GDM1 (cell line): ENCODE measurements at places on chromosomes 2 and 18.

- DNase-seq: no peak
Observed at GRCh38 chr18:74281011-74281979, 10.5 kb downstream of the CYB5A start.

GRCh38 chr2:188986839-188987238, 12.7 kb downstream of the COL3A1 start:
- DNase-seq: no peak

GRCh38 chr2:135792401-135793150, 44.4 kb downstream of the LCT start:
- no peak for DNase-seq

DNA sequence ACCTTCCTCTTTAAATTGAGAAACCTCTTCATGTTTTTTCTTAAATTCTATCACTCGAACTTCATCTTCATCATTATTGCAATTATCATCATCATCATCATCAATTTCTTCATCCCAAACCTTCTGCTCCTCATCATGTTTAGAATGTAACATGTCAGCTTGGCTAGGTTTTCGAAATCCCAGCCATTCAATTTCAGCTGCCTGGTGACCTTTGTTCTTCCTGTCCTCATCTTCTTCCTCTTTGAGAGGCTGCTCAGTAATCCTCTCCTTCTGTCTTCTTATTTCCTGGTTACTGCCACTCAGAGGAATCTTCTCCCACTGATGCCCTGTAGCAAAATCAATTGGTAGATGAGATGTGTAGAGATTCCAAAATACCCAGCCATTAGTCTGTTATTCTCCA, 4.2 kb downstream of the ERMN start:
- no peak for DNase-seq

DNA sequence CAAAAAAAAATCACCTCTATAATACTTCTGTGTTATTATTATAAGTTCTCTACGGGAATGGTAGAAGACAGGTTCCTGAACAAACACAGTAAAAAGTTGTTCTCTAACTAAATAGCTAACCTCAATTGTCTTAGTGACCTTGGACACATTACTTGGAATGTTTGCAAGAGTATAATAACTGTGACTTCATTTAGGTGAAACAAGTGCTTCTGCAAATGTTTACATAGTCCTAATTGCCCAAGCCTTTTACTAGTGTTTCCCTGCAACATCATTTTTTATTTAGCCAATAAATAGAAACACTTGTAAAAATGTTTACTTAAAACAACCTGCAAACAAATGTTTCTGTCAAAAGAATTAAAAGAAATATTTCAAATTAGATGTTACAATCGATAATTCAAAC, 9.9 kb downstream of the PLEKHM3 start:
- no peak for DNase-seq

GRCh38 chr2:45119038-45119437, 109.8 kb upstream of the SIX2 start:
- no peak for DNase-seq

DNA sequence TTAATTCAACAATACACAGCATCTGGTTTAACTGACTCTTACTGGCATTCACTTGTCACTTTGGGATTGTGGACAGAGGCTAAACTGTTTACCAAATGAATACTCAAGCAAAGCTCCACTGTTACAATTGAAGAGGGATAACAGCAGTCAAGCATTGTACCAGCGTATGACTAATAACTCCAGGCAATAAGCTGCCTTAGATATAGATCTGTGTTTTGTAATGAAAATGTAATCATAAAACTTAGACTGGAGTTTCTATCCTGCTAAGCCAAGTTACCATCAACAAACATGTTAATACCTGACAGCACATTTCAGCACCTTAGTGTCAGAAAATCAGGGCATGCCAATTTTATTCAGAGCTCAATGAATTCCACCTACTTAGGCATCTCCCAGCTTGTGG, 889.5 kb downstream of the EPHA4 start:
- DNase-seq: no peak

GRCh38 chr2:152176113-152176714, 651 bp upstream of the STAM2 start:
- no peak for DNase-seq

- no peak for DNase-seq
Observed at GRCh38 chr2:200423541-200423940, 86.3 kb downstream of the KCTD18 start.

DNA sequence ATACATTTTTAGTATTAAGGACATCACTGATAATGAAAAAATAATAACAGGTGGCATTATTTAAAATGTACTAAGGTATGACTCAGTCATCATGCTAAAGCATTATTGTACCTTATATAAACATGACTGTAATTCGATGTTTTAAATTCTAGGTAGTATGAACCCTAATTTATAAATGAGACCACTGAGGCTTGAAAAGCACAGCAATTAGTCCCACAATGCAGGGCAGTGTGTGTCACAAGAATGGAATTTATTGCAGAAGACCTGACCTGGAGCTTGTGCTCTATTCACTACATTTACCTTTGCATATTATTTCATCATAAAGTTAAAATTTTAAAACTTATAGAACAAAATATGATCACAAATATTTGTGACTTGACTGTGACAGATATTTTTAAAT, 358.5 kb upstream of the DSEL start:
- DNase-seq: no peak

GRCh38 chr2:103159018-103159417, 397.2 kb downstream of the TMEM182 start:
- no peak for DNase-seq

- no peak for DNase-seq
Observed at GRCh38 chr2:27829791-27830190, 58.3 kb downstream of the MRPL33 start.

DNA sequence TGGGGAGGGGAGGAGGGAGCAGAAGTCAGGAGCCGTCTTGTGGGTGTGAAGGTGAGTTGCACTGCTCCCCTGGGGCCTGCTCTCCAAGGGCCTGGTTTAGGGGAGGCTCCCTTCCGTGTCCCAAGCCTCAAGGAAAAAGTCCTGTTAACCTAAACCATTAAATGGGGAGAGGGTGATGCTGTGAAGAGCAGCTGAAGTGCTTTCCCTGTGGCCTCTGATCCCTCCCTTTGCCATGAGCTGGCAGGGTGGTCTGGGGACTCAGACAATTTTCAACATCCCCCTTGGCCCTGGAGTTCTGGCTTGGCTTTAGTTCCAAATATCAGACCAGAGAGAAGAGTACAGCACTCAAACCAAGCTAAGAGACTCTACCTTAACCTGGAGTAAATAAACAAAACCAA, 692 bp upstream of the POMC start:
- no peak for DNase-seq

DNA sequence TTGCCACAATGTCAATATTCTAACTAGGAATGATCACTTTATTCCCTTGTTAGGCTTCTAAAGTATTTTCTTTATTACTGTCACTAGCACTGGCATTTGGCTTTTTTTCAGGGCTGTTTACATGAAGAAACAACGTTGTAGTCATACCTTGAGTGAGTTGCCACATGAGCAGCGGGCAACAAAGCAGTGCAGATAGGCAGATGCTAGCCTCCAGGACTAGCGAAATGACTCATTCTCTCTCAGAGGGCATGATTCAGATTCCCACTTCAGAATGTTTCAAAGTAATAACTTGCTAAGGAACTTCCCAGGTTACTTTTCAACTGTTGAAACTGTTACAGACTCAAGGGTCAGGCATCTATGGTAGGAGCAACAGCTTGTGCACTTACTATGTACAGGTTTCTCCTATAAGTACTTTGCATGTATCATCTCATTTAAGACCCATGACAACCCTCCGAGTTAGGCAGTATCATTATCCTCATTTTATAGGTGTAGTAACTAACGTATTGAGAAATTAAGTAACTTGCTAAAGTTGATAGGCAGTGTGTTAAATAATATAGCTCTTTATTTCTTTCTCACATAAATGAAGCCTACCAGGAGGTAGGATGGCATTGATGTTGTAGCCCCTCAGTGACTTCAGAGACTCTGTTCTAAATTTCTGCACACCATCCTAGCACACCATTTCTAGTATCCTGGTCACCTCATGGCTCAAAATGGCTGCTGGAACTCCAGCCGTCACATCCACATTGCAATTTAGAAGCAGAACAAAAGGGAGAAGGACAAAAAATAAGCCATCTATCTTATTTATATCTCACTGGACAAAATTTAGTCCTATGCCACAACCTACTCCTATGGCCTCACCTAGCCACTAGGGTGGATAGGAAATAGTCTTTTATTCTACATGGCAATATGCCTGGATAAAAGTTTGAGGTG, 83.3 kb downstream of the ICOS start:
- no peak for DNase-seq

- DNase-seq: no peak
Observed at GRCh38 chr18:57961876-57962505, 82.0 kb upstream of the NEDD4L start.

DNA sequence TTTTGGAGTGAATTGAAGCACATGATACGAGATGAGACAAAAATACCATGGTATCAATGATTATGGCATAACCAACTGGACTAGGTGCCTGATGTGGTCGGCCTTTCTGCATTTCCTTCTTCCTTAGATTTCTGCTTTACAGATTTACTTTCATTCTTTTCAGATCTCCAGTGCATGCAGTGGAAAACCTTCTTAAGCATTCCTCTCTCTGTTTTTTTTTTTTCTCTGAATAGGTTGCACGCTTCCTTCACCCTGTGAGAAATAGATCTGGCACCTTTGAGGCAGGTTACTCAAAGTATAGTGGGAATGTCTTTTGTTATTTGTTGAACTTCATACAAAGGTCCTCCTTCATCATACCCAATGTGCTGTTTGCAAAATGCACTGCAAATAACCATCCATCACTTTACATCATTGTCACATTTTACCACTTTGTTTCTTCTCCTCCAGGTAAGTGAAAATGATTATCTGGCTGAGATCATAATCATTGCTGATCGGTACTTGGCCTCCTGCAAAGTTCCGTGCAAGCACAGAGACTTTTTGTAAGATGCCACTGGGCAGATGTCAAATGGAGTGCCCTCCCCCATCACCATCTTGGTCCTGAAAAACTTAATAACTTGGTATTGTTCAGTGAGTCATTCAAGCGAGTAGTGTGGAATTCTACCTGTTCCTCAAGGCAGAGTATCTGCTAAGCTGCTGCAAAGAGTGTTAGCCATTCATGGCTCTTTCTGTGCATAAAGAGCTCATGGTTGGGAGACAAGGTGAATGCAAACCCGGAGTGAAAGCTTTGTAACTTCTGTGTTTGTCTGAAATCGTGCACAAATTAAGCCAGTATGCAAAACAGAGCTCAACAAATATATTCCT, 30.0 kb upstream of the KLHL14 start:
- DNase-seq: no peak

- DNase-seq: no peak
Observed at GRCh38 chr2:12114816-12115215, 368.4 kb downstream of the LPIN1 start.

- DNase-seq: no peak
Observed at GRCh38 chr2:24214880-24215279, 40.0 kb downstream of the FAM228A start.

- no peak for DNase-seq
Observed at GRCh38 chr2:163441603-163442002, 294.2 kb downstream of the FIGN start.

GRCh38 chr2:128385365-128385764, 66.7 kb upstream of the HS6ST1 start:
- no peak for DNase-seq

- no peak for DNase-seq
Observed at GRCh38 chr18:47826157-47827074, 104.0 kb downstream of the SMAD2 start.

DNA sequence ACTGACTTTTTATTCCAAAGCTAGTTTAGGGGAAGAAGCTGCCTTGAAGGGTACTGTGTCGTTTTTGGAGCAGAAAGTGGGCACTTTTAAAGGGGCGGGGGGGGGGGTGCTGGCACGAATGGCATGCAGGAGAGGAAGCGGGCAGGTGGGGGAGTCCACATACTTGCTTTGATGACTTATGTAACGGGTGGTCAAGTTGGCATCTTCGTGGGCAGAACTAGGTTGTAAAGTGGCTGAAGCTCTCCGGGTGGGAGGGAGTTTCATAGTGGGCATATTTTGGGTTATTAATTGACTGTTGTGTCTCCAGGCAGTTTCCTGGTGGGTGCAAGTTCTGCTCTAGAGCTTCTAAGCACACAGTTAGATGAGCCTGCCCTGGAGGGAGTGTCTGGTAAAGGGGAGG, 19.9 kb downstream of the PCARE start:
- no peak for DNase-seq

- DNase-seq: no peak
Observed at GRCh38 chr18:9066817-9067306, 35.6 kb upstream of the NDUFV2 start.

DNA sequence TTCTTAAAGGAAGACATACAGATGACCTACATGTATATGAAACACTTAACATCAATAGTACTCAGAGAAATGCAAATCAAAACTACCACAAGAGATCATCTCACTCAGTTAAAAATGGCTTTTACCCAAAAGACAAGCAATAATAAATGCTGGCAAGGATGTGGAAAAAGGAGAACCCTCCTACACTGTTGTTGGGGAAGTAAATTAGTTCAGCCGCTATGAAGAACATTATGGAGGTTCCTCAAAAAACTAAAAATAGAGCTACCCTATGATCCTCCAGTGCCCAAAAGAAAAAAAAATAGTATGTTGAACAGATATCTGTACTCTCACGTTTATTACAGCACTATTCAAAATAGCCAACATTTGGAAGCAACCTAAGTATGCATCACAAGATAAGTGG, 1579.4 kb upstream of the TMEFF2 start:
- peak; percentile 13 for DNase-seq

- no peak for DNase-seq
Observed at GRCh38 chr2:61705625-61706024, 148.2 kb downstream of the FAM161A start.

DNA sequence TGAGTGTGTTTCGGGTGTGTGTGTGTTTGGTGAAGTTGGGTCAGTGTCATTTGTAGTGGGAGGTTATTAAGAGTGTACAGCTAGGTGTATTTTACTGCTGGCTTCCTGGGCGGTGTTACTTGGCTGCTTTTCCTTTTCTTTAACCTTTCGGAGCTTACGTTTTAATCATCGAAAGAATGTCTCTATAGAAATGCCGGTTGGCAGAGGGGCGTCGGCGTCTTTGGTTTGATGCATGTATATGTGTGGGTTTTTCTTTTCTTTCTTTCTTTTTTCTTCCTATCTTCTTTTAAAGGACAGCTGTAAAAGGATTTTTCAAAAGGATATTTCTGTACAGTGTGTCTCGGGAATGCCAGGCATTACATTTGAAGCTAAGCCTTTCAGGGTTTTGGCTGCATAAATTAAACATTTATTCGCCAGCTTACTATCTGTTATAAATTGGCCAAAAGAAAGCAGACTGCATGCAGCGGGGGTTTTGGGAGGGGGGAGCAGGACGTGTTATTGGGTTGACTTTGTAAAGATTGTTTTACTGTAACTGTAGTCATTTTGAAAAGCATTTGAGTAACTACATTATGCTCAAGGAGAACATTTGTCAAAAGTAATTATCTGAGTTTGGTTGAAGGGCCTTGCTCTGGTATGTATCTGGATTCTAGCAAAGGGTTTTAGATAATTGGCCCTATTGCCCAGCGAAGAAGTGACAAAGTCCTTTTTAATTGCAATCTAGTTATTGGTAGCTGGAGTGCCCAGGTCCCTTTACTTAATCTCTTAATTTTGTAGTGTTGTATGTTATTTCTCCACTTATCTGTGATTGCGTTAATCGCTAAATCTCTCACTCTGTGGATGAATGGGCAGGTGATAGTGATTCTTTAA, 1.6 kb downstream of the ASXL3 start:
- DNase-seq: no peak

- no peak for DNase-seq
Observed at GRCh38 chr2:57291209-57291608, 755.4 kb upstream of the VRK2 start.
